ENCODE measurements at places on chromosomes 4 and X.

DNA sequence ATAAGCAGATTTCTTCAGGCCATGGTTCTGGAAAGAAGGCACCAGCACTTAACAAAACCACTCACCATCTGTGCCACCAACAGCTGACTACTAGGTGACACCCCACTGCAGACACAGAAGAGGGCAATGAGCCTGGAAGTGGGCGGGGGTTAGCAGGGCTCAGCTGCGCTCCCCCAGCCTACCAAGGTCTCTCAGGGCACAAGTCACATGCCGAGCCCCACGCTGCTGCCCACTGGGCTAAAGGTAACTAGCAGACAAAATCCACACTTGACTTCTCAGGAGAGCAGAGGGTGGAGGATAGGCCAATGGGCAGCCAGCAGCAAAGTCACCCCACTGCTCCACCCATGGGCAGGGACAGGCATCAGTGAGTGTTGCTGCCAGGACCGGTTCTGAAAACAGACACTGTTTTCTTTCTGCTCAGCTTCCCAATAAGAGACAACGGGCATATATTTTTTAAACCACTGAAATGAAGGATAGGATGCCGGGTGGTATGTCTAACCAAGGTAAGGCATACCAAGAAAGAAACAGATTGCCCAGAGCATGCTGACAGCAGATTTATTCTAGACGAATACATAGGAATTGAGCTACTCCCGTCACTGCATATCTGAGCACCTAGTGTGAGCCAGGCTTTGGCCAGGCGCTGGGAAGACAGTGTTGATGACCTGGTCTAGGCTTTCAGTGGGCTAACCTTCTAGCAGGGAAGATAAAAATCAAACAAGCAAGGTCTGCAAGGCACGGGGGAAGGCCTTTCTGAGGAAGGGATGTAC lies 20.1 kb downstream of the ACSL1 start:
- DNase-seq: no peak

DNA sequence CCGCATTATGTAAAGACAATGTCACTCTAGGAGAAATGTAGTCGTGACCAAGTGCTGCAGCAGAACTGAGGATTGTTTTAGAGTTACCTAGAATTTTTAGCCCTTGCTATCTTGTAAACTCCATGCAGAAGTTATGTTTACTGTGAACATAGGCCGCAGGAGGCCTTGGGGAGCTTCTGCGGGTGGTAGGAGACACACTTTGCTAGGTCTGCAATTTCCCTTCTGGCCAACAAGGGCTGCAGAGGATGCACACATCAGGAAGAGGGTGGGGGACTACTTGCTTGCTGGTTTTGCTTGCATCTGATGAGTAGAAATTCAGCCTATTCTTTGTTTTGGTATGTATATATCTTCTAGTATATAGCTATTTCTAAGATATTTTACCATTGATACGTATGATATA lies 23.1 kb downstream of the BANK1 start:
- DNase-seq: no peak

DNA sequence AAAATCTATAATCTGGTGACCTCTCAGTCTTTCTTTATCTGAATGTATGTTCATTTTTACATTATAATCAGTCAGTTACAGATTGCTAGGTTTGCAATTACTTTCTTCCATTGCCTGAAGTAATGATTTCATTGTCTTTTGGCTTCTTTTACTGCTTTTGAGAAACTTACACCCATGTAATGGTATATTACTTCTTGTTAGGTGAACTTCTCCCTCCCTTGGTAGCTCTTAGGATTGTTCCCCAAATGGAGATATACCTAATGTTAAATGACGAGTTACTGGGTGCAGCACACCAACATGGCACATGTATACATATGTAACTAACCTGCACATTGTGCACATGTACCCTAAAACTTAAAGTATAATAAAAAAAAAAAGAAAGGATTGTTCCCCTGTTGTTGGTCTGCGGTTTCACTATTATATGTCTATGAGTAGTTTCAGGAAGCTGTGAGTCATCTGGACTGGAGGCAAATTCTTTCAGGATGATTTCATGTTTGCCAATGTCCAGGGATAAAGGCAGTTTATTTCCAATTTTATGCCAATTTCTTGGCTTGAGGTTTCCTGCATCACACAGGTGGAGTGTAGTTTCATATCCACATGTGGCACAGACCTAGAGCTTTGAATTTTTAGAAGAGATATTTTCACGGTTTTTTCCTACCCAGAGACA lies 21.8 kb downstream of the SPANXC start:
- no peak for DNase-seq

GRCh38 chrX:108438110-108438623 lies at the start of gene COL4A6:
COL4A6 (minus strand) TSS chrX:108438422; CDS start chrX:108438196, 226 bp downstream.
- DNase-seq: peak; percentile 16

DNA sequence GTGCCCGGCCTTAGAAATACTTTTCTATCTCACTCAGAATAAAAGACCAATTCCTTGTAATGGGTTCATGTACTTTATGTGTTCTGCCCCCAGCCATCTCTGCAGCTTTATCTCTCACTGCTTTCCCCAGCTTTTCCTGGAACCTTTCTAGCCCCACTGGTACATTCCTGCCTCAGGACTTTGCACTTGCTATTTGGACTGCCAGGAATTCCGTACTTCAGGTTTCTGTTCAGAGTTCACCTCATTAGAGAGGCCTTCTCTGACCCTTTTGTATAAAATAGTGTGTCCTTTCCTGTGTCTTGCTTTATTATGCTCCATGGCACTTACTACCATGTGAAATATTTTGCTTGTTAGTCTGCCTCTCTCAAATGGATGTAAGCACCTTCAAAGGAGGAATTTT lies 112.5 kb downstream of the PDLIM5 start:
- no peak for DNase-seq

DNA sequence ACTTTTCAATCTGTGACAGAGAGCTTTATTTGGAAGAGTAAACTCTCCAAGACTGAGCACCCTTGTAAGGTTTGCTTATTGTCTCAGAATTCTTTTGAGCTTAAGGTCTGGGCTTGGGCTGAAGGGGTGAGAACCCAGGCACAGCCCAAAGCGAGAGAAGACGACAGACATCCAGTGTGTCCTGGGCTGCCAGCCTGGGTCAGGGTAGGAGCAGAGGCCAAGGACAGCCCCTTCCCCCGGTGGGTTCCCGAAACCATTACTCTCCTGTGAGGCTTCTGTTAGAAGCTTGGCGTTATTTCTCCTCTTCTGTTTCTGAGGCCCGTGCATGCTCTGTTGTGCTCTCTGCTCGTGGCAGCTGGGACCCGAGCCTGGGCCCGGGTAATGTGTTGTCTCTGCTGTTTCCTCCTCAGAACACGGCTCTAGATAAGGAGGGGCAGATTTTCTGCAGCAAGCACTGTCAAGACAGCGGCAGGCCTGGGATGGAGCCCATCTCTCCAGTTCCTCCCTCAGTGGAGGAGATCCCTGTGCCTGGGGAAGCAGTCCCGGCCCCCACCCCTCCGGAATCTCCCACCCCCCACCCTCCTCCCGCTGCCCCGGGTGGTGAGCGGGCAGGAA lies 177.5 kb downstream of the DCLK2 start:
- DNase-seq: no peak

Measured in renal pelvis (tissue), 12 donors.